ENCODE measurements at places on chromosomes 5 and 9.

DNA sequence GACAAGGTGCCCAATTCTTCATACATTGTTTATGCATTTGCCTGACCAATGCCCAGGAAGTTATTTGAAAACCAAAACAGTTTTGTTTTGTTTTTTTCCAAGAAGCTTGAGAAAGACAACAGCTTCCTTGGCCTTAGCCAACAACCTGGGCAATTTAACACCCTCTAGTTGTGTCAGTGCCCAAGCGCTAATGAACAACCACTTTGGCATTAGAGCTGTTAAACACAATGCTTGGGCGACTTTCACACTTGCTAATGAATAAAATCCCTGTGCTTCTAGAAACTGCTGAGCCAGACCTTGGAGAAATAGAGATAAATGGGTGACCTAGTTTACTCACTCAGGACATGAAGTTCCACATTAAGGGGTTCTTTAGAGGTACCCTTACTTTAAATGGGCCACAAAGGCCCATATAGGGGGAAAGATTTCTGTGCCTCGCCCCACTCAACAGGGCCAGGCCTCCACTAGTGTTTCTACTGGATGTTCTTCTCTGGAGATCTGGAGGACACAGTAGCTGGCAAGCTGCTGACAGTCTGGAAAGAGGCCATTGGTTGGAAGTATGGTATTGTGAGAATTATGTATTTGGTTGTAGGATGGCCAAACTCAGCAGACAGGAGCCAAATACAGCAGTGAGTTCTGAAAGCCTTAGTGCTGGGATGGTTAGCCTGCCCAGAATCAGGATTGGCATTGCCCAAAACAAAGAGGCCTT is 179.8 kb downstream of the DOCK8 start:
- DNase-seq, result no peak

DNA sequence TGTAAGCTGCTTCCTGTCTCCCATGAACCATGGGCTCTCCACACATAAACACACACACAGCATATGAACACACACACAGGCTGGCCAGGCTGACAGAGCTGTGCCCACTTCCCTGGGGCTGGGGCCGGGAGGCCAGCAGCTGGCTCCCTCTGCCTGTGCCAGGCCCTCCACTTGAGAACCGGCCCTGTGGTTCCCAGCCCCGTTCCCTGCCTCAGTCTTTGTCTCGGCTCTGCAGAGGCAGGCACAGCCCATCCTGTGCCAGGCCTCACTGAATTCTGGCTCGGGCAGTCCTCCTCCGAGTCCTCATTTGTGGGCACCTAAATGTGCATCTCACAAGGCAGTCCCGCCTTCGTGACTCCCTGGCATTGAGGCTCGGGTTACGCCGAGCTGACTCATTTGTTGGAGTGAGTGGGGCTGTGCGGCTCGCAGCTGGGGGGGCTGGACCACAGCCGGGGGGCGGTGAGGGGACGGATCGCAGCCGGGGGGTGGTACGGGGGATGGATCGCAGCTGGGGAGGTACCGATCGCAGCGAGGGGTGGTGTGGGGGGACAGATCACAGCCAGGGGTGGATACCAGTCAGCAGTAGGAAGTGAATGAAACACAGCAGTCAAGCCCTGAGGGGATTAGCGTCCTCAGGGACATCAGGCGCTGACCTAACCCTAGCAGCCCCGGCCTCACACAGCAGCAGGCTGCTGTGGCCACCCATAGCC is 72.3 kb downstream of the PSMB7 start:
- peak; percentile 18 for DNase-seq

DNA sequence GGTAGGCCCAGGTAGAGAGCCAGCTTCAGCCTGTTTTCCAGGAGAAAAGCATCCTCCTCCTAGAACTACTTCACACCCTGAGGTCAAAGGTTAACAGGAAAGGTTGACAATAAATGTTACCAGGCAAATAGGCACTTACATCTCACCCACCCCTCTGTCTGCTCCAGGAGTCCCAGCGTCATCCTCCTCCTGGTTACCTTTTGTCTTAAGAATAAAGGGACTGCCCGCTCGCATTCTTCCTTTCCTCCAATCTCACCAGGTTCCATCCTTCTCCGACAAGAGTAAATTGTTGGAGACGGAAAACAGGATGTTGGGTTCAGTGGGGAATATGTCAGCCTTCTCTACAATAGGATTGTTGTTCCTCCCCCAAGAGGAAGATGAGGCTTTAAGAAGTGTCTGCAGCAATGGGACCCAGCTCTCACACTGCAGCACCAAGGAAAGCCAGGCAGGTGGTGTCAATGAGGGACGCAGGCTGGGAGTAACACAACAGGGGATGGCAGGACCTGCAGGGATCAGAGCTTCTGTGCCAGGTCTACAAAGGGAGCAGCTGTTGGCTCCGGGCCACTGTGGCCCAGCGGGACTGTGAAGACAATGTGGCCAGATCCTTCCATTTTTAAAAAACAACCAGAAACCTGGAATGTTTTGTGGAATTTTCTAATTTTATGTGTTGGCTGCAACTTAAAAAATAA is 29.0 kb downstream of the FAT2 start:
- DNase-seq, result no peak

DNA sequence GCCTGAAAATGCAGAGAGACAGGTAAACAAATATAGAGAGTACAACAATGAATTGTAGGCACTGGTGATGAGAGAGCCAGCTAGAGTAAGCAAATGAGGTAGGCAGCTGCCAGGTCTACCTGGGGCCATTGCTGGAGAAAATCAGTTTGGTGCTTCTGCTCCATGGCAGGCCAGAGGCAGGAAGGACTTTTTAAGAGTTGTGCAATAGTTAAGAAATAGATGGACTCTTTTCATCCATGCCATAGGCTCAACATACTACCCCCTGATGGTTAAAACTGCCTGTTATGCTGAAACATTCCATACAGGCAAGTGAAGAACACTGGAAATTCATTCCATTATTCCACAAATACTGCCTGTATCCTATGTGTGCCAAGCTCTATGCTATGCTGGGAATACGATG is 86.5 kb upstream of the CCDC112 start:
- no peak for DNase-seq

- no peak for DNase-seq
Observed at GRCh38 chr9:111078391-111079038, 40.2 kb upstream of the LPAR1 start.

GRCh38 chr5:132023258-132024116 is 12.0 kb upstream of the ACSL6 start:
- DNase-seq, result no peak

DNA sequence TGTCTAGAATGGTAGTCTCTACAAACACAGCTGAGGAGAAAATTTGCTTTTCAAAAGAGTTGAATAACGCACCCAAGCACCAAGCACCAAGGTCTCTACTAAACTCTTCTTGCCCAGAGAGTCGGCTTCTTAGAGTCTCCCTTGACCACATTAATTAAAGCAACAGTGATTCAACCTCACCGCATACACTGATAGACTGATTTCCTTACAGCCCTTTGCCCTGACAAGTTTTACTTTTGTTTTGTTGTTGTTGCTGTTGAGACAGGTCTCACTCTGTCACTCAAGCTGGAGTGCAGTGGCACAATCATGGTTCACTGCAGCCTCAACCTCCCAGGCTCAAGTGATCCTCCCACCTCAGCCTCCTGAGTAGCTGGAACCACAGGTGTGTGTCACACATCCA is 1035.7 kb upstream of the DMAC1 start:
- DNase-seq, result no peak

GRCh38 chr9:89433826-89434225 is 64.1 kb downstream of the SEMA4D start:
- no peak for DNase-seq
